Stimulated activated CD8-positive, alpha-beta memory T cell treated with anti-CD3 and anti-CD28 coated beads, Interleukin-12 subunit alpha, Interleukin-12 subunit beta, amount 100 ng/mL, for 1 hour (primary cell): ENCODE measurements at places on chromosomes 1 and 21.
A peak's percentile ranks its signal among the peaks of the same experiment; 100 is the strongest.

DNA sequence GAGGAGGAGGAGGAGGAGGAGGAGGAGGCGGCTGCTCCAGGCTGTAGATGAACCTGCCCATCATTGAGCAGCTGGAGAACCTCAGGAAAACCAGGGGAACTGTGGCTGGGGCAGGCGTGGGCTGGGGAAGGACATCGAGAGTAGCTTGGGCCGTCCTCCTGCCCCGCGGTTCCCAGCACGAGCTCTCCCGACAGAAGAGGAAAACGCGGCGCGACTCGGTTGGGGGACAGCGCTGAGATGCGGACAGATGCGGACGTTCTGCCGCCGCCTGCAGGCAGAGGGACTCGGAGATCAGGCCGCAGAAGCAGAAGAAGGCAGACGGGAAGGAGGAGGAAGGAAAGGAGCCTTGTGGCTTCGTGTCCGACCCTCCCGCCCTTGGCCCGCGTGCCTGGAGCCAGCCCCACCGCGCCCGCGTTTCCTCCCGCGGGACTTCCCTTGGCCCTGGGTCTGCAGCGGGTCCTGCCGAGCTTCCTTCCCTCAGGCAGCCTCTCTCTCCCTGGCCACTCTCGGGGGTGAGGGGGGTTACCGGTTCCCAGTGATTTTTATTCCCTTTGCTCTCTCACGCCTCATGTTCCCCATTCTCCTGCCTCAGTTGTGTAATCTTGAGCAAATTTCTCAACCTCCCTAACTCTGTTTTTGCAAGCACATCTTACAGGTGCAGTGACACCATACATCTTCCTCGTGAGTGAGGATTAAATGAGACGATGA lies 1.7 kb upstream of the TNFRSF9 start:
- DNase-seq = peak; percentile 25

DNA sequence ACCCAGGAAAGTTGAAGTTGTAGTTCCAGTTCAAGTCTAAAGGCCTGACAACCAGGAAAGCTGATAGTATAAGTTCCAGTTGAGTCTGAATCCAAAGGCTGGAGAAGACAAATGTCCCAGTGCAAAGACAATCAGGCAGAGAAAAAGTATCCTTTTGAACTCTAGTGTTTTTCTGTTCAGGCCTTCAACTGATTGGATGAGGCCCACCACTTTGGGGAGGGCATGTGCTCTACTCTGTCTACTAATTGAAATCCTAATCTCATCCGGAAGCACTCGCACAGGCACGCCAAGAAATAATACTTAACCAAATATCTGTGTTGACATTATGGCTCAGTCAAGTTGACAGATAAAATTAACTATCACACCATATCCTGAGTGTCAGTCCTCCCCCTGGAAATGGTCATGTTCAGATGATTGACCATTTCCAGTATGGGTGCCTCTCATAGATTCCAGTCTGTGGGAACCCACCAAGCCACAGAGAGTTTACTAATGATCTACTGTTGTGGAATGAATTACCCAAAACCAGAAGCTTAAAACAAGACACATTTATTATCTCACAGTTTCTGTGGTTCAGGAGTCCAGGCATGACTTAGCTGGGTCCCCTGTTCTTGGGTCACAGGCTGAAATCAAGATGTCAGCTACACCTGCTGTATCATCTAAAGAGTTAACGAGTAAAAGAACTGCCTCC lies 296.3 kb upstream of the ZP4 start:
- no peak for DNase-seq

DNA sequence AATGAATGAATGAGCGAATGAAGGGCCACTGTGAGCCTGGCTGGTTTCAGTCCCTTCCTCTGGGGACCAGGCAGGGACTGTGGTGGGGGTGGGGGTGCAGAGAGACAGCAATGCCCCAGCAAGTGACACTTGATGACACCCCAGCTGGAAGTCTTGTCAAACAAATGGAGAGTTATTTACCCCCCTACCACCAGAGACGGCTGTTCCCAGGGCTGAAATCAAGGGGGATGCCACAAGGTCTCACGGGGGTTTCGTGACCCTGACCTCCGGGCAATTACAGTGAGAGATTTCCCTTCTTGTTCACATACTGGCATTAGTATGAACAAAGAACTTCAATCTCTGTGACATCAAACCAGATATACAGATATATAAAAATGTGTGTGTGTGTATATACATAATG lies 34.0 kb upstream of the LMO4 start:
- no peak for DNase-seq

- no peak for DNase-seq
Observed at GRCh38 chr1:81730881-81731280, 69.9 kb upstream of the ADGRL2 start.

DNA sequence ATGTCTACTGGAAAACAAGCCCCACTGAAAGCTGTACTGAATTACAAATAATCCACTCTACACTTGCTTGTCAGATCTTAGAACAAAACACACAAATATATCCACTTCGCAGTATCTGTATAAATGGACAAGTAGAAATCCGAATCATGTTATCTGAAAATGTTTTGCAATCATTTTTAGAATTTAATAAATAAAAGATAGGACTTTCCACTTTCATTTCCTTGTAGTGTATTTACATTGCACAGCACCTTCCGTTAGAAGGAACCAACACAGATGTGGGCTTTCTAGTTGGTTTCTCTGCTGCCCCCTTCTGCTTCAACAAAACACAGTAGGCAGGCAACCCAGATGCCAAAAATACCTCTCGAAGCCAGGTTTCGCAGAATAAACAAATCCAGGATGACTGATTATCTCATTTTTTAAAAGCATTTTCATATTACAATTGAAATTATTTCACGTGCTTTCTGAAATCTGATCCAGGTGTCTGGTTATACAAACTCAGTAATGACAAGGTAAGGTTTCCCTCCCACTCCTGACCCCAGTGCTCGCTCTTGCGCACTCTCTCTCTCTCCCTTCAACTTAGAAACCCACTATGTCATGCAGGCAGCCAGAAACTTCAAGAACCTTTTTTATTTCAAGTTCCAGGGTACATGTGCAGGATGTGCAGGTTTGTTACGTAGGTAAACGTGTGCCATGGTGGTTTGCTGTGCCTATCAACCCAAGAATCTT lies 389.9 kb downstream of the SMYD3 start:
- peak; percentile 2 for DNase-seq

GRCh38 chr1:190084552-190084951 lies 393.1 kb downstream of the BRINP3 start:
- DNase-seq = no peak

- no peak for DNase-seq
Observed at GRCh38 chr1:204385727-204386126, 25.9 kb downstream of the PPP1R15B start.

DNA sequence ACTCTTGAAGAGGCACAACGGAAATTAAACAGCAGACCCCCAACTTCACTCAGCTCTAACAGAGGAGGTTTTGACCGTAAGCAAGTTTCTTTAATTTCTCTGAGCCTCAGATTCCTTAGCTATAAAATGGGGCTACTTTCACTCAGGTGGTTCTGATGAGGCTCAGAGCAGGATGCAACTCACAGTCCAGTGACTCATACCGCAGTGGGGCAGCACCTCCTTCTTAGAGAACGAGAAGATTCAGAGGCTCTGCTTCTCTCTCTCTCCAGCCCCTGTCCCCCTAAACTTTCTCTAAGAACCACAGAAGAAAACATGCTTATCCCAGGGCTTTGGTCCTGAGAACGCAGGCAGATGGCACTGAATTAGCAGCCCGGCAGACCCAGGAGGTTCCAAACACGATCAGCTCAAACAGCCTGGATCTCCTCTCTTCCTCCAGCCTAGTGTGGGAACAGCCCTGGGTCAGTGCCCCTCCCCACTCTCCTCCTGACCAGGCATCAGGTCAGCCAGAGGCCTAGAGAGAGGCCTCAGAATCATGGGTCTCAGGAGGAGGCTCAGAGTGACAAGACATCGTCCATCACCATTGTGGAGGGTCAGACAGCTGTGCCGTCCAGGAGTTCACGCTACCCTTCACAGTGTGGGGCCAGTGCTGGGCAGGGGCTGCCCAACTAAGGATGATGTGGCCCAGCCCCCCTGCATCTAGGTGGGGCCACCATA lies 433.0 kb downstream of the PTPRU start:
- DNase-seq = no peak

DNA sequence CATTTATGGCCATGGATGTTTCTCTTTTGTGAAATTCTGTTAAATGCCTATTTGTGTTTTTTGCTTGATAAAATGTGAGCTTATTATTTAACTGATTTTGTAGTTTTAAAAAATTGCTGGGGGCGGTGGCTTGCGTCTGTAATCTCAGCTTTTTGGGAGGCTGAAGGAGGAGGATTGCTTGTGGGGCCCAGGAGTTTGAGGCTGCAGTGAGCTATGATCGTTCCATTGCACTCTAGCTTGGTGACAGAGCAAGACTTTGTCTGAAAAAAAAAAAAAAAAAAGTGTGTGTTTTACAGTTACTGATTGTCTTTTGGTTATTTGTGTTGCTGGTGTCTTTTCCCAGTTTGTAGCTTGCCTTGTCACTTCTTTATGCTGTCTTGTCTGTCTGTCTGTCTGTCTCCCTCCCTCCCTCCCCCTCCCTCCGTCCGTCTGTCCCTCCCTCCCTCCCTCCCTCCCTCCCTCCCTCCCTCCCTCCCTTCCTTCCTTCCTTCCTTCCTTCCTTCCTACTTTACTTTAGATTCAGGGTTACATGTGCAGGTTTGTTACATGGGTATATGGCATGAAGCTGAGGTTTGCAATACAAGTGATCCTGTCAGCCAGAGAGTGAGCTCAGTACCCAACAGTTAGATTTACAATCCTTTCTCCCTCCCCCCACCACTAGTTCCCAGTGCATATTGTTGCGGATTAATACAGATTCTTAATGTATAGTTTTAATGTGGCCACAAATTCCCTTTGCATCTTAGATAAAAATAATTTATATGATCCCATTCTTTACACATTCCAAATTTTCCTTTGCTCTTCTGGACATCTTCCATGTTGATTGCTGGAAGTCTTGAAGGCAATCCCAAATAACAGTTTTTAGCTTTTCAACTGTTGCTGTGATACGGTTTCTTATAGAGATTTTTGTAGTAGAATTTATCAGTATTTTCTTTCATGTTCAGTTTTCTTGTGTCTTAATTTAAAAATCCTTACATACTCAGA lies 25.1 kb downstream of the PTBP2 start:
- no peak for DNase-seq

DNA sequence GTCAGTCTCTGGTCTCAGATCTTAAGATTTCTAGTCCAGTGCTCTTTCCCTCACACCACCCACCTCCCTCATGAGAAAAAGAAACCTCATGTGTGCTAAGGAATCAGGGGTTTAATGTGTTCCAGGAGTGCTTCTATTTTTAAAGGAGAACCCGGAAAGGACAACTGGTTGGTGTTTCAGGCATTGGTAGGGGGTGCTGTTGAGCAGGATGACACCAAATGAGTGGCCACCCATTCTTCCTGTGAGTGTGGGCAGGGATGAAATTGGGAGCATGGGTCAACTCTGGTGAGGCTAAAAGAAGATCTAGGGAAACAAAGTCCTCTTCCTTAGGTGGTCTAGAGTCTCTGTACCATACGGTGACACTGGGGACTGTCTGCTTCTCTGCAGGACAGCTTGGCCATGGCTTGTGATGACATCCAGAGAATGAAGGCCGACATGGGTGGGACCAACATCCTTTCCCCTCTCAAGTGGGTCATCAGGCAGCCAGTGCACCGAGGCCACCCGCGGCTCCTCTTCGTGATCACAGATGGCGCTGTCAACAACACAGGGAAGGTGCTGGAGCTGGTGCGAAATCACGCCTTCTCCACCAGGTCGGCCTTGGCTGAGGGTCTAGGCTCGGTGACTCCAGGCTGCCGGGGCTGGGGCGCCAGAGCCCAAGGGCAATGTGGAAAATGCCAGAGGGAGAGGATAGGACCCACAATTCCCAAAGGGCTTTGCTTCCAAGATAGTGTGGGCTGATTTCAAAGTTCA lies 39.3 kb downstream of the VWA5B1 start:
- DNase-seq = no peak

DNA sequence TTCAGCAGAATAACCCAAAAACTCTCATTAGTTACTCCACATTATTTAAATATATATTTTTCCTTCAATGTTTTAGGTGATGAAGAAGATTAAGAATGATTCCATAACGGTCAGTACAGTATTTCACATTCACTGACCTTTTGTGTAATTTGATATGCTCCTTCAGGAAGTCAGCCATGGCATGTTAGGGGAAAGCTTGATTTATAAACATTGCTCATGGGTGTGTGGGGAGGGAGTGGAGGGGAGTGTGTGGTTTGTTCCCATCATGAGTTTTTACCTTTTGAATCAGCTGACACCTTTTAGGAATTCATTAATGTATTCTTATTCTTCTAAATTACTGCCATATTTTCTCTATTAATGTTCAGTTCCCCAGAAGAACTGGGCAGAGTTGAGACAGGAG lies 240.2 kb downstream of the ATG4C start:
- no peak for DNase-seq

- no peak for DNase-seq
Observed at GRCh38 chr1:164054331-164054730, 504.7 kb upstream of the PBX1 start.

GRCh38 chr1:242147096-242147976 lies 148.4 kb upstream of the MAP1LC3C start:
- no peak for DNase-seq

DNA sequence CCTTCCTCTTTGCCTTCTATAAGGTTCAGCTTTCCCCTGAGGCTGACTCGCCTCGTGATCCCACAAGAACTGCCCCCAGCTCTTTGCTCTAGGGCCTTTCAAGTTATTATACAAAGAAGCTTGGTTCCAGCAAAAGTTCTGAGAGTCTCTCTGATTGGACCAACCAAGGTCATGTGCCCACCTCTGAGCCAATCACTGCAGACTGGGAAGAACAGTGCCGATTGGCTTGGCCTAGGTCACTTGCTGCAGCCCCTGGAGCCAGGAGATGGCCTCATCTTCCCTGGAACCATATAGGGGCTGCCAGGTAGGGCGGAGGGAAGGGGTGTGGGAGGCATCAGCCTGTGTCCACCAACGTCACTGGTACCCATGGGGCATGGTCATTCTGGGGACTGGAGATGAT lies 22.8 kb downstream of the TAS1R2 start:
- no peak for DNase-seq

GRCh38 chr1:113242481-113242880 lies 147.8 kb upstream of the MAGI3 start:
- DNase-seq = no peak
